SK-N-MC (cell line): ENCODE measurements at places on chromosomes 1 and 21.

DNA sequence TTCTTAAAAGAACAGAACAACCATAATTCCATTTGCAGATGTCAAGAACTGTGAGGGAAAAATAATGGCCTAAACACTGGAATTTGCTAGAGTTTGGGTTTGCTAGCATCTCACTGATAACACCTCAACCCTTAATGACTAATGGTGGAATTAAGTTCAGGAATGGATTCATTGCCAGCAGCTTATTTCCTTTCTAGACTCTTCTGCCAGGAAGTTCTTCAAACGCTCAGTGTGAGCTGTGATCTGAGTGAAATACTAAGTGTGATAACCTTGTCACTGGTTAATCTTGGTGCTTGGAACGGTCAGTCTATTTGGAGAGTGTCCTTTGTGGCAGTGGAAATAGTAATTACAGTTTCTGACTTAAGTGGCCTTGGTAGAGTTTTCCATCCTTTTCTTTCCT, 21.6 kb upstream of the PLEKHM2 start:
- DNase-seq: no peak

DNA sequence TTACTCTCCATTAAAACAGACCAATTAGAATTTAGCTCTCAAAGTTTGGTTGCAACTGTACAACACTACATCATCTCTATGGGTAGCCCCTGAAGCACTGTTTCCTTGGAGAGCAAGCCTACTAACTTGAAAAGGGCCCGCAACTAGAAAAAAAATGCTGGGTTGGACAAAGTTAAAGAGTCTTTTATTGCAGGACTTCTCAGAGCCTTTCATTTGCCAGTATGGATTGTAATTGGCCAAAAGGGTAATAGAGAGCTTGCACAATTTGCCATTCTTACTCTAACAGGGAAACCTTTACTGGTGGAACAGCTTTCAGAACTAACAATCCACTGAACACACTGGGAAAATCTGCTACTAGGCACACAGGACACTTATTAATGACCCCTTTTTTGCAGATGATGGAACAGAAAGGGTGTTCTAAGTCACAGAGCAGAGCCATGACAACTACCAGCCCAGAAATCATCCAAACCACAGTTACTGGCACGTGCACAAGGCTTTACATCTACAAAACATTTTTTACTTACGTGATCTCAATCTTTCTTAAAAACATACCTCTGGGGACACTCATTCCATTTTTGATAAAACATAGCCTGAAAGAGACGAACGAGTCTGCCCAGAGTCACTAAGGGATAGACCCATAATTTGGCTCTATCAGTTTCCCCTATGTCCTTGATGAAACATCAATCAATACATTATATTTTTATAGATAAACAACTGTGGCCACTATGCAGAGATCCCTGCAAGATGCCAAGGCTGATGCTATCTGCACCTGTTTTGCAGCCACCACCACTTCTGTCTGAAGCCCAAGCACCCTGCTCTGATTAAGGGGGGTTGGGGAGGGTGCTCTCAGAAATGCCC, 176.3 kb upstream of the EDN2 start:
- no peak for DNase-seq

GRCh38 chr1:235557495-235557894, 53.2 kb upstream of the B3GALNT2 start:
- DNase-seq: no peak

GRCh38 chr1:54487571-54488050, 60.4 kb upstream of the ACOT11 start:
- DNase-seq: no peak
